ENCODE measurements at places on chromosomes 2 and 18. TPM values are rescaled to one million over a fixed set of nuclear protein-coding genes. Genes with fewer than 3 reads are reported as not detected.
A peak's percentile ranks its signal among the peaks of the same experiment; 100 is the strongest.

DNA sequence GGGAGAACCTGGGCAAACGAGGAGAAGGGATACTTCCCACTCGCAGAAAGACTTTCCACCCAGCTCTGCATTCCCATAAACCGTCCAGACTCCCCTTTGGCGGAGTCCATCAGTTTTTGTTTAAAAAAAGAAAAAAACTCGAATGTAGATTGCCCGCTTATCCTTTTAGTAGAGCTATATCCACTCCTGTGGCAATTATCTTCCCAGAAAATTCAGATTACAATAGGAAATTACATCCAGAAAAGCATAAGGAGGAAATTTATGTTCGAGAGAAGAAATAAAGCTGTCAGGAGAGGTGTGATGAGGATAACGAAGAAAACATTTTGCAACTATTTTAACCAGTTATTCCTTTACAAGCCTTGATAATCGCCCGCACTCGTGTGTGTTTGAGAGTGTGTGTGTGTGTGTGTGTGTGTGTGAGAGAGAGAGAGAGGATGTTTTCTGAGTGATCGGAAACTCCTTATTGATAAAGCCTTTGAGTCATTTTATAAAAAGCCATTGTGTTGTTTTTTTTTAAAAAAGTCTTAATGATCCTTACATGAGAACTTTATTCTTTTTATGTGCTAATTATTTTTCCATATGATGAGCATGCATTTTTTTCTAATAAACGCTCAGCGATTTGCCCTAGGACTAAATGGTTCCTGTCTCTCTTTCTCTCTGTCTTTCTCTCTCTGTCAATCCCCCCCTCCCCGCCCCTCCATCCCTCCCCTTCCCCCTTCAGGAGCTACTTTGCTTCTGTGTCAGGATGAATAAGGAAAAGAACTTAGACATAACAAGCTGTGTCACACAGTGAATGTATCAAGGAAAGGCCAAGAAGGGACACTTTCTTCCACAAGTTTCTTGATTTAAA, 1.1 kb upstream of the PPP3R1 start:
- peaks cover 42% of the 10 kb centered on the region for H3K4me1 ChIP-seq
- no peaks in the 10 kb centered on the region for H3K27me3 ChIP-seq
- DNase-seq: no peak
- peak overlapping the region; percentile 84 for H3K4me3 ChIP-seq
- H3K27ac ChIP-seq: peak overlapping the region; percentile 98
- H3K36me3 ChIP-seq: no peaks in the 10 kb centered on the region

DNA sequence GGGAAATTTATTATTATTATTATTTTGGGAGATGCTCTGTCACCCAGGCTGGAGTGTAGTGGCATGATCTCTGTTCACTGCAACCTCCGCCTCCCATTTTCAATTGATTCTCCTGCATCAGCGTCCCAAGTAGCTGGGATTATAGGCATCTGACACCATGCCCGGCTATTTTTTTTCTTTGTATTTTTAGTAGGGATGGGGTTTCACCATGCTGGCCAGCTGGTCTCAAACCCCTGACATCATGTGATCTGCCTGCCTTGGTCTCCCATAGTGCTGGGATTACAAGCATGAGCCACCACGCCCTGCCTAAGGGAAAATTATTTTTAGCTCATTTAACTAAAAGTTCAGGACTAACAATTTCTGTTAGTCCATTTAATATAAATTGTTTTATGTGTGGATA, 109.2 kb upstream of the SESTD1 start:
- H3K36me3 ChIP-seq: no peaks in the 10 kb centered on the region
- no peak overlapping the region for H3K4me3 ChIP-seq
- no peaks in the 10 kb centered on the region for H3K27me3 ChIP-seq
- H3K27ac ChIP-seq: no peak overlapping the region
- no peaks in the 10 kb centered on the region for H3K4me1 ChIP-seq

DNA sequence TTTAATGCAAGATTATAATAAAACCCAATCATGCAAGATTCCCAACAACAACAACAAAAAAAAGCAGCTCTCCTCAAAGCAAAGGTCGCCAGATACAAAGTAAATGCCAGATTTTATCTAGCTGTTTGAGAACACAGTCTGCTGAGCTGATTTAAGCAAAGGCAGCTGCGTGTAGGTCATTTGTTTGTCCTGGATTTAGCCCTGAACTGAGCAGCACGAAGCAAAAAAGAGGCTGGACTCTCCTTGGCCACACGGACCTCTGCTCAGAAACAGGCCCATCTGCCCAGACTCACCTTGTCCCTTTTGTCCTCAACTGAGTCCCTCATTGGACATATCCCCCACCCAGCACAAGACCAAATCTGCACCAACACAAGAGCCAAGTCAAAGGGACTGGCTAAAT, 91.5 kb downstream of the PID1 start:
- no peak overlapping the region for H3K27ac ChIP-seq
- H3K4me1 ChIP-seq: no peaks in the 10 kb centered on the region
- no peak overlapping the region for H3K4me3 ChIP-seq
- H3K27me3 ChIP-seq: no peaks in the 10 kb centered on the region

GRCh38 chr2:136207030-136207623, 89.2 kb upstream of the CXCR4 start:
- H3K4me1 ChIP-seq: no peaks in the 10 kb centered on the region
- no peaks in the 10 kb centered on the region for H3K36me3 ChIP-seq
- no peaks in the 10 kb centered on the region for H3K27me3 ChIP-seq
- no peak overlapping the region for H3K4me3 ChIP-seq
- no peak overlapping the region for H3K27ac ChIP-seq

GRCh38 chr2:239731998-239732665, 293.0 kb downstream of the NDUFA10 start:
- no peaks in the 10 kb centered on the region for H3K4me1 ChIP-seq
- no peak for DNase-seq
- H3K27me3 ChIP-seq: no peaks in the 10 kb centered on the region
- H3K36me3 ChIP-seq: no peaks in the 10 kb centered on the region
- H3K27ac ChIP-seq: no peak overlapping the region
- H3K4me3 ChIP-seq: no peak overlapping the region

DNA sequence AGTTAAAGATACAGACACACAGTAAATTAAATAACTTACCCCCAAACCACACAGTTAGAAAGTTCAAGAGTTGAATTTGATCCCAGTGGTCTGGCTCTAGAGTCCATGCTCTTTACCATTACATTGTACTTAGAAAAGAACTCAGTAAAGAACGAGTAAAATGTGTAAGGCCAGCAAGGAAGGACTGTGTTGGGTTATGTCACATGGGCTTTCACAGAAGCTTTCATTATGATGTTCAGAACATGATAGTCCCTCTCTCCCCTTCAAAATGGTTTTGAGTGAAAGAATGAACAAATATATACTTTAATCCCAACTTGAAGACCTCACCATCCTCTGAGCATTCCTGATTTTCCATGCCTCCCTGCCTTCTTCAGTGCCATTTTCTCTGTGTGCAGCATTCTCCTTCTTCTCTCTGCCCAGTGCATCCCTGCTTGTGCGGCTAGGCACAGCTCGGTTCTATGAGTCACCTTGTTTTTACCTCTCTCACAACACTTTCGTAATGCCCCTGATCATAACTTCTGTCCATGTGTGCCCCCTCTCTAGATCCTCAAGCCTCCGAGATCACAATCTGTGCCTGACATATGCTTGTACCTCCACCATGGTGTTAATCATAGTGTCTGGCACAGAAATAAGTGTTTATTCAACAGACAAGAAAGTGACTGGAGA, 22.0 kb downstream of the RASGRP3 start:
- peaks cover 20% of the 10 kb centered on the region for H3K4me1 ChIP-seq
- H3K27ac ChIP-seq: no peak overlapping the region
- H3K4me3 ChIP-seq: no peak overlapping the region
- no peaks in the 10 kb centered on the region for H3K36me3 ChIP-seq

- H3K4me1 ChIP-seq: peaks cover 12% of the 10 kb centered on the region
- no peak for DNase-seq
- no peaks in the 10 kb centered on the region for H3K27me3 ChIP-seq
- H3K4me3 ChIP-seq: peak overlapping the region; percentile 43
- peaks cover 10% of the 10 kb centered on the region for H3K36me3 ChIP-seq
- H3K27ac ChIP-seq: no peak overlapping the region
Measured at GRCh38 chr18:10560452-10561045, 34.7 kb downstream of the NAPG start.

DNA sequence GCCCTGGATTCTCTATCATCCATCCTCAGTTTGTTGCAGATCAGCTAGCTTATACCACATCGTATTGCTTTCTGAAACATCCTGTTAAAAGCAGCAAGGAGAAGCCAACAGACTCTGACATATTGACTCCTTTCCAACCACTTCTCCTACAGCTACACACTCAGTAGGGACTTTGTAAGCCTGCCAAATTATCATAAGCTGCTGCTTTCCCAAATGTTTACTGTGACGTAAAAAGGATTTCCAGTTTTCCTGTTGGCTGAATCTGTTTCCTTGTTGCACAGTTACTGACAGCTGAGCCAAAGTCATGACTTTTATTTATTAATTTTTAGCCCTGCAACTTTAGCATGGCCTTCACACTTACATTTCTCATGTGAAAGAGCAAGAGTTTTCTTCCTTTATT, 294.3 kb downstream of the KCNJ3 start:
- H3K36me3 ChIP-seq: no peaks in the 10 kb centered on the region
- no peak overlapping the region for H3K4me3 ChIP-seq
- H3K4me1 ChIP-seq: no peaks in the 10 kb centered on the region
- no peak for DNase-seq
- H3K27ac ChIP-seq: no peak overlapping the region

GRCh38 chr18:22434973-22435608, 17.4 kb upstream of the CTAGE1 start:
- H3K27ac ChIP-seq: no peak overlapping the region
- H3K4me3 ChIP-seq: no peak overlapping the region
- H3K4me1 ChIP-seq: no peaks in the 10 kb centered on the region

GRCh38 chr2:189543367-189543766, 37.2 kb downstream of the SLC40A1 start:
- H3K4me1 ChIP-seq: peaks cover 62% of the 10 kb centered on the region
- H3K4me3 ChIP-seq: no peak overlapping the region
- H3K27me3 ChIP-seq: no peaks in the 10 kb centered on the region
- DNase-seq: no peak
- H3K27ac ChIP-seq: peak overlapping the region; percentile 89
- no peaks in the 10 kb centered on the region for H3K36me3 ChIP-seq

GRCh38 chr2:63899639-63900038, 57.9 kb downstream of the UGP2 start:
- no peaks in the 10 kb centered on the region for H3K4me1 ChIP-seq
- no peak for DNase-seq
- H3K27me3 ChIP-seq: no peaks in the 10 kb centered on the region
- H3K4me3 ChIP-seq: no peak overlapping the region
- H3K36me3 ChIP-seq: peaks cover 65% of the 10 kb centered on the region

DNA sequence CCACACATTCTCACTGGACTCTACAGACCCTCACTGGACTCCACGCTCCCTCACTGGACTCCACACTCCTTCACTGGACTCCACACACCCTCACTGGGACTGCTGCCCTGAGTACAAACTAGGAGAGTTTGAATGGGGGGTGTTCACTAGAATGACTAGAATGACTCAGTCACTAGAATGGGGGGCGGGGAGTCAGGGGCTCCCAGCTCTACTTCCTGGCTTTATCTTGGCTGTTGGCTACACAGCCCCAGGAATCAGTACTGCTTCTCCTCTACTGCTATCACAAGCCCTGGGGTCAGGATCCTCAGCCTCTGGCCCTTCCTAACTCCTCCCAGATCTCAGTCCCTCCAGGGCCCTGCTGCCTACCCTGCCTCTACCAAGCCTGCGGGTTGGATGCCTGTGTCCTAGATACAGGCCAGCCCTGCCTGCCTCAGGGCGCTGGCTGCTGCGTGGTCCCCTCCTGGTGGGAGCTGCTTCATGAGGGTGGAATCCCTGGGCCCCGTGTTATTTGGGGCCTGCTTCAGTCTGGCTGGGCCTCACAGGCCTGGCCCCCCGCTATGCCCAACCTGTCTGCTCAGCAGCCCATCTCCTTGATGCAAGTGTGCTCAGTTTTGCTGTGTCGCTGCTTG, 7.8 kb downstream of the PTMA start:
- H3K27ac ChIP-seq: no peak overlapping the region
- H3K4me3 ChIP-seq: no peak overlapping the region
- no peak for DNase-seq
- peaks cover 25% of the 10 kb centered on the region for H3K36me3 ChIP-seq
- no peaks in the 10 kb centered on the region for H3K27me3 ChIP-seq

DNA sequence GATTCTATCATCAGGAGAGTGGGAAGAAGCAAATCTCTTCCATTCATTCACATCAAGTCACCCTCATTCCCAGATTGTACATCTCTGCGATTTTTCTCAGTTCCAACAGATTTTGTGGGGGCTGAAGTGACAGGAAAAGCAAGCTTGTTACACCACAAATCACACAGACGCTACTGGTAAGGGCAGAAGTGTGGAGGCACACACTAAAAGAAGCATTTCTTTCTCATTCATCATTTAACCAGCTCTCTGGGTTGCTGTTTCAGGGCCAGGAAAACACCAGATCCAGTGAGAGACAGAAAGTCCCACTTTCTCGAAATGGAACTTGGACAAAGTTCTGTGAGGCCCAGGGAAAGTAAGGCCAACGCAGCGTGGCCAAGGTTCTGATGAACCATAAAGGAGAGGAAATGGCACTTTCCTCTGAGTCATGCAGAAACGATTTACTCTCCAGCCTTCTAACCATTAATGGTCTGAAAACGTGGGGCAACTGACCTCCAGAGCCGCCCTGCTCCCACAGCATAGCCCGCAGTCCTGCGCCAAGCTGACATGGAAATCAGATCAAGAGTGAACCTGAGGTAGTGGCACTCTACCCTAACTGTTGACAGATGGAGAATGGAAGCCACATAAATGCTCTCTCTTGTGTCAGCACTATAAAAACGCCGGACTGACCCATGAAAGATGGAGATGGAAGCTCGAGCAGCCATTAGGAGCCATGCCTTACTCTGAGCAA, 191.0 kb downstream of the C1D start:
- no peak for DNase-seq
- no peak overlapping the region for H3K4me3 ChIP-seq
- H3K27me3 ChIP-seq: no peaks in the 10 kb centered on the region
- no peaks in the 10 kb centered on the region for H3K4me1 ChIP-seq

DNA sequence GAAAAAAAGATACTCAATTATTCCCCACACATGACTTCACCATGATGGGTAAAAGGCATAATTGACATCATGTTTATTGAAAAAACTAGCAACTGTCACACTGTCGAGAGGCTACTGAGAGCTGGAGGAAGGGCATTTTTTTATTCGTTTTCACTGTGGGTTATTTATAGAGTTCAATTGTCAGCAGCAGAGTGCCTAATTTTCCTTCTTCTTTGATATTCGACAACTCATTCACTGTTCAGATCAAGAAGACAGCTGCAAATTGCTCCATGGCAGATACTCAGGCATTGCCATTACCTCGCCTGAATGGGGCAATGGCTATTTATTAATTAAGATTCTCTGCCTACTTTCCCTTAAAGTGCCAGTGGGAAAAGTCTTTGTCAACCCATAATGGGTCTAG, 197.5 kb upstream of the NRP2 start:
- H3K36me3 ChIP-seq: no peaks in the 10 kb centered on the region
- H3K4me3 ChIP-seq: no peak overlapping the region
- DNase-seq: no peak
- H3K27me3 ChIP-seq: no peaks in the 10 kb centered on the region

LRRTM1 gene
- 1.2 TPM for total RNA-seq

CPO gene
- total RNA-seq: 0.83 TPM

ABHD1 gene
- not detected for total RNA-seq

TET3 gene
- 5.8 TPM for total RNA-seq

AP1S3 gene
- 2.7 TPM for total RNA-seq

MYL1 gene
- not detected for total RNA-seq

GPBAR1 gene
- 4.2 TPM for total RNA-seq

DNAH6 gene
- total RNA-seq: 0.42 TPM

SNORC gene
- total RNA-seq: 2.0 TPM

Data from esophagus muscularis mucosa (tissue), 4 donors.